ENCODE measurements at places on chromosomes 2 and 18.

DNA sequence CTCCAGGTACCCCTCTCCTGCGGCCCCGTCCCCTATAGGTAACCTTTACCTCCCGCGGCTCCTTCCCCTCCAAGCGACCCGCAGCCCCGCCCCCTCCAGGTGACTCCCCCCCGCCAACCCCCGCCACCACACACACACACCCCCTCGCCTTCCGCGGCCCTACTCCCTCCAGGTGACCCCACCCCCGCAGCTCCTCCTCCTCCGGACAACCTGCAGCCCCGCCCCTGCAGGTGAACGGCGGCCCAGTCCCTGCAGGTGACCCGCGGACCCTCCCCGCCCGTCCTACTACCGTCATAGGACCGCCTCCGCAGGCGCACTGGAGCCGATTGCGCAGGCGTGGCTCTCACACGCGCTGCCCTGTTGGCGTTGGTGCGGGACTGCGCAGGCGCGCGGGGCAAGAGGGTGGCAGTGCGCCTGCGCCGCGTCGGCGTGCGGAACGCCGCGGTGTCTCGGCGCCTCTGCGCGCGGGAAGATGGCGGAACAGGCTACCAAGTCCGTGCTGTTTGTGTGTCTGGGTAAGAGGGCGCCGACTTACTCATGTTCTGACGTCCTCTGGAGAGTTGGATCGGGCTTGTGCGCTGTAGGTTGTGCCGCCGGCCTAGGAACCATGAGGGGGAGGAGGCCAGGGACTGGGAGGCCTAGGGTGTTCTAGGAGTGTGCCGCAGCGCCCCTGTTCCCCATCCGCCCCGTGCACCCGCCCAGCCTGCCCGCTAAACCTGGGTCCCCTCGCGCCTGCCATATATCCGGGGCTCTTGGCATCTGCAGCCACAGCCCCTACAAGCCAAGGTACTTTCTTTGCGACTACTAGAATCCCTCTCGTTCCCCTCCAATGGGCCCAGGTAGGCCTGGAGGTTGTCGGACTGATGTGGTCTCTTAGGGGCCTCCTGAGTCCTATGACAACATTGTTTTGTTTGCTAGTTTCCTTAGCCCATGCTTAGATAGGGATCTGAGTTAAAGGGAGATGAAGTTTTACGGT lies at the start of gene ACP1:
Gene ACP1, plus strand, starts transcription at position 455 of the 976 bp plus-strand sequence. Its CDS starts 18 bp downstream, at position 473.
- peak; percentile 89 for DNase-seq

- DNase-seq: no peak
Observed at GRCh38 chr2:174610243-174610995, 12.8 kb upstream of the WIPF1 start.

DNA sequence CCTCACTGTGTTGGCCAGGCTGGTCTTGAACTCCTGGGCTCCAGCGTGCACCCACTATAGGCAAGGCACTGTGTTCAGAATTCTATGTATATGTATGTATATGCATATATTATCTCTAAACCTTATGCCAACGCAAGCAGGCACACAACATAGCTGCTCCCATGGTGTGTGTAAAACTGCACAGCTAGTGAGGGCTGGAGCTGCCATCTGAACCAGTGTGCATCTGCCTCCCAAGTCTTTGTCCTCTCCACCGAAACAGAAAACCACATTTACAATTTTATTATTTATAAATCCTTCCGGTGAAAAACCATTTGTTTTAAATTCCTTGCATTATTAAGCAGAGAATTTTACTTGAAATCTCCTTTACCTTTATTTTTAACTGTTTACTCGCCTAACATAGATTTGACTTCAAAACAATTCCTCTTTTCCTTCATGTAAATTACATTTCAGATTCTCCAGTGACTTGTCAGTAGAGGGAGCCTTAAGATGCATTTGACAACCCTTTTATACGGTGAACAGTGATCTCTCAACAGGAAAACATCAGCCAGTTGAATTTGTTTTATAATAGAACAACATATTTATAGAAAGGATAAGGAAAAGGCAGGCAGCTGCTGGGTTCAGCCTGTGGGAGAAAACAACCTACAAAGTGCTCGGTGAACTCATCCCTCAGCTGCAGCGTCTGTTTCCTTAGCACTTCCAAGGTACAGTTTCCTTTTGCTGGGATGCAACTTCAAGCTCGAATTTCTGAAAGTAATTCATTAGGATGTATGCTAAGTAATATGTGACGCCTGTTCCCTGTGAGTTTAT lies 101.2 kb downstream of the MYT1L start:
- DNase-seq: no peak

- DNase-seq: no peak
Observed at GRCh38 chr2:30626397-30626796, 179.4 kb downstream of the LCLAT1 start.

DNA sequence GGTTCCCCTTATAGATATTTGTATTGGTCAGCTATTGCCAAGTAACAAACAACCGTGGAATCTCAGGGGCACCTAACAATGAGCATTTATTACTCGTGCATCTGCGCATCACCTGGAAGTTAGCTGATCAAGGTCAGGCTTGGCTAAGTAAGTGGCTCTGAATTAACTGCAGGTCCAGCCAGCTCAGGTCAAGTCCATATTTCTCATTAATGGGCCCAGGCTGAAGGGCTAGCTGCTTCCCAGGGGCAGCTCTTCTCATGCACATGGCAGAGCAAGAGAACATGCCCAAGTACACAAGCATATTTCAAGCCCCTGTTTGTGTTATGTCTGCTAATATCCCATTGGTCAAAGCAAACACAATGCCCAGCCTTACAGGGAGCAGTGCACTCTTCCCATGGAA lies 7.8 kb upstream of the DGUOK start:
- DNase-seq: no peak

DNA sequence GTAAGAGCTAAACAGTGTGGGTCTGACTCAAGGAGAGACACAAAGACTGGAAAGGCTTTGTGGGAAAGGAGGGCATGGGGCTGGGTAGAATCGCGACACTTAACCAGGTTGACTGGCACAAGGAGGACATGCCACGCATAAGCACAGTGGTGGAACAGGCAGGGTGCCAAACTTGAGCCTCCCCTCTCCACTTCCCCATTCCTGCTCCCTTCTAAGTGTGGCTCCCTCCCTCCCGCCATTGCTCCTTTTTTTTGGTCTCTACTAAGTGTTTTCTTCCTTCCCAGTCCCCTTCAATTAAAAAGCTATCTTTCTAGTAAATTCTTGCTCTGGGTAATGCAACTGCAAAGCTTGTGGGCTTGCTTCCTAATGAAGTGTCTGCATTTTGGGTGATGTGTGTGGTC lies 40.3 kb upstream of the ZFP36L2 start:
- no peak for DNase-seq

- DNase-seq: no peak
Observed at GRCh38 chr2:217206907-217207698, 347.2 kb upstream of the TNP1 start.

- DNase-seq: no peak
Observed at GRCh38 chr2:8314063-8314462, 367.8 kb upstream of the ID2 start.

DNA sequence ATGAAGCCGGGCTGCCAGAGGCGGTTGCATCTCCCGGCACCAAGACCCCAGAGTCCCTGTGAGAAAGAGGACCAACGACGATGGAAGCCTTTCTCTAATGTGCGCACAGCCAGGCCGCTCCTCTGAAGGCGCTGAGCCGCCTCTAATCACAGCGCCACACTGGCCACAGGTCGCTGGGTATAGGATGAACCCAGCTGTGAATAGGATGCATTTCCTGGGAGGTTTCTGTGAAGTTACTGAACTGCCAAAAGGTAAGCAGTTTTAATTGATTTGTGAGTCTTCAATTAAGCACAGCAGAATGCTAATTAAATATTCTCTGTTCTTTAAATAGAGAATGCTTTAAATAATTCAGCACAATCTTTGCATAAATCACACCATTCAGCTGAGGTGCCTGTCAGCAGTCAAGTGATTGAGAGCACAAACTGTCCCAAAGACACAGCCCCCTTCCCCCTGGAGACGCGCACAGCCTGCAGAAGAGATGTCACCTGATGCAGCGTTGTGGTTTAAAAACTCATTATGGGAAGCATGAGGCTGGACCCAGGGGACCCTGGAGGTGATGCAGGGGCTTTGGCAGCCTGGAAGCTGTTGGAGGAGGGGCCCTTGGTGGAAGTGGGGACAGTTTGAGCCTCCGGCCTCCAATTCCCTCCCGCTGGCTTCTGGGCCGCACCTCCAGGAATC lies 98.1 kb downstream of the RTP5 start:
- DNase-seq: no peak
